NCI-H1436 (cell line): ENCODE measurements at places on chromosomes 13 and 19.
A peak's percentile ranks its signal among the peaks of the same experiment; 100 is the strongest.

DNA sequence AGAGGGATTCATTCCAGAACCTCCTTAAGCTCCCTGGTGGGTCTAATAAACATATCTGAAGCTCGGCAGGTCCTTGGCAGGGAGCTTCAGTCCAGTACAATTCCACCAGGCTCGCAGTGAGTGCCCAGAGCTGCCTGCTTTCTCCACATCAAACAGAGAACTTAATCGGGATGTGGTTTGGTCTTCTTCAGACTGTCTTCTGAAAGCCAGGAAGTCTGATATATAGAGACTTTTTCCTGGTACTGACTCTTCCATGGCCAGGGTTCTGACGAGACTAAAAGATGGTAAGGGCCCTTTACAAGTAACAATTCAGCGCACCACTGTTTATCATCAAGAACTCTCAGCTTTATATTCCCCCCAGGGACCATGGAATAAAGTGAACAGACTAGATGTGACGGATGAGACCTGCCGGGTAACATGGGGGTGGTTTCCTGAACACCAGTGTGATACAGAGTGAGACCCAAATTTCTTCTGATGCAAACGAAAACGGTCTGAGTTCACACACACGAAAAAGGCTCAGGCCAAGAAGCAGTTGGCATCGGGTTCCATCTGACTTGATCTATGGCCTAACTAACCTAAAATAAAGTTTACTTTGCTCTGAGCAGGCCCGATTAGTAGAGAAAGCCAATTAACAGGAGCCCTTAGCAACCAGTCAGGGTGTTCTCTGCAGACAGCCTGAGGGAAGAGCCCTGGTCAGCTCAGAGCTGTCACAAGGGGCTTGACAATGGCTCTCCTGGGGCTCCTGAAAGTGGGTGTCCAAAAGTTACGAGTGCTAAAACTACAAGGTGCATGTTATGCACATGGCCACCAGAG is 29.0 kb downstream of the RANBP3 start:
- no peak for DNase-seq

DNA sequence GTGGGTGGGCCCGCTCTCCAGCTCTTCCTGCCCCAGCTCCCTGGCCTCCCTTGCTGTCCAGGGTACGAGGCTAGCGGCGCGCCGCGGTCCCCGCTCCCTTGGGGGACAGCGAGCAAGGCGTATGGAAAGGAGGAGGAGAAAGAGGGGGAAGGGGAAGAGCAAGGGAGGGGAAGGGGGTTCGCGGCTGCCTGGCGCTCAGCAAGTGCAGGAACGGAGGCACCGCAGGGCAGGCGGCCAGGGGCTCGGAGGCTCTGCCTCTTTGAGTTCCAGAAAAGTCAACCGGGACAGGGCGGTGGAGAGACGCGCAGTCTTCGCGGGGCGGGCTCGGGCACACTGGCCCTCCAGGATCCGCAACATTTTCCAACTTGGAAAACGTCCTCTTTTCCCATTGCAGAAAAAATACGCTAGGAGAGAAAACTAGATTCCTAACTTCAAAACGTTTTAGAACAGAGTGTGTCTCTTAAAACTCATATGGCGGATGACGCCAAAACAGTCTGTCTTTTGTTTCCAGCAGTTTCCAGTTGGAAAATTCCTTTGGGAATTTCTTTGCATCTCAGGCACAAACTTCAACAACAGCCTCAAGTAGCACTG is 23.1 kb upstream of the TNFRSF19 start:
- DNase-seq: no peak

DNA sequence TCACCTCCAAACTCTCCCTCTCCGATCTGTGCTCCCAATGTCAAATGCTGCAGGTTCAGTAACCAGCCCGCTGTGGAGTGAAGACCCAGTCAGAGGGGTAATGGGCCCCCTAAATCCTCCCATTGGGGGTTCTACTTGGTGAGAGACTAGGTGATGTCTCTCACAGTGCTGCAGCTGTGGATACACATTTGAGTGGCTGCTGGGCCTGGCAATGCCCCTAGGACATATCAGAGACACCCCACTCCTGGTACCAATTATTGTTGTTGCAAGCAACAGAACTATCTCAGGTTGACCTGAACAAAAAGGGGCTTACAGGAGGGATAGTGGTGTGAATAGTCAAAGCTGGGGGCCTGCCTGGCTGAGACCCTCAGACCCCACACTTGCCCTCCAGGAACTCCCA is 4.6 kb downstream of the MATK start:
- DNase-seq: no peak

DNA sequence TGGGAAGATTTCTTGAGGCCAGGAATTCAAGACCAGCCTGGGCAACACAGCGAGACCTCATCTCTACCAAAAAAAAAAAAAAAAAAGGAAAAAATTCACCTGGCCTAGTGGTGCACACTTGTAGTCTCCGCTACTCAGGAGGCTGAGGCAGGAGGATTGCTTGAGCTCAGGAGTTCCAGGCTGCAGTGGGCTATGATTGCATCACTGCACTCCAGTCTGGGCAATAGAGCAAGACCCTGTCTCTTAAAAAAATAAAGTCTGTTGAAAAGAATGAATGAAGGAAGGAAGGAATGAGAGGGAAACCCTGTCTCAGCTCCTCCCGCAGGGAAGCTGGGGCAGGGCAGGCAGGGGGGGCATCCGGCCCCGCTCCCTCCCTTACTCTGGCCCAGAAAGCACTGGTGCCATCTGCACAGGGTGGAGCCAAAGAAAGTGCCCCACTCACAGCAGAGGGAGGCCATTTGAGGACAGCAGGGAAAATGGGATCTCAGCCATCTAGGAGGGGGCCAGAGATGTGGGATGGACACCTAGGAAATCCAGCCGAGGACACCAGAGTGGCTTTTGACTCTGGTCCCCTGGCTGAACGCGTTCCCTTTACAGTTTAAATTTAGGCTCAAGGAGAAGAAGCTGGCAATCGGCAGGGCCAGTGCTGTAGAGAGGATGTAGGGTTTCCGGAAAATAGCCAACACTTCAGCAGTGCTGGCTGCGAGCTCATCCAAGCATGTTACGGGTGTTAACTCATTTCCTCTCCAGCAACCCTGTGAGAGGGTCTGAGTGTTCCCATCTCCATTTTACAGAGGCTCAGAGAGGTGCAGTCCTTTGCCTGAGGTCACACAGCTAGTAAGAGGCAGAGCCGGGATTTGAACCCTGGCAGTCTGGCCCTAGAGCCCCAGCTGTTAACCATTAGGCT is 3.6 kb upstream of the HPN start:
- DNase-seq: no peak

DNA sequence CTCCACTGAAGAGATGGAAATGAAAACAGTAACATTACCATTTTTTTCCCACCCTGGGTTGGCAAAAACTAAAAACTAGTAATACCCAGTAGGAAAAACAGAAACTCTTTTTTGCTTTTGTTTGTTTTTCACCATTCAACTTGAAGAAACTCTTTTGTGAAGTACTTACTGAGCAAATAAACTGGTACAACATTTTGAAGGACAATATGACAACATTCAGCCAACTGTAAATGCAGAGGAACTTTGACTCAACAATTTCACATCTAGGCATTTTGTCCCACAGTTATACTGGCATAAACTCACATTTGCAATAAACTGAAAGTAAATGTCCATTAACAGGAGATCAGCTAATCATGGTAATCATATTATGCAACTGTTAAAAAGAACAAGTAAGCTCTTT is 152.5 kb downstream of the RNF17 start:
- DNase-seq: no peak

DNA sequence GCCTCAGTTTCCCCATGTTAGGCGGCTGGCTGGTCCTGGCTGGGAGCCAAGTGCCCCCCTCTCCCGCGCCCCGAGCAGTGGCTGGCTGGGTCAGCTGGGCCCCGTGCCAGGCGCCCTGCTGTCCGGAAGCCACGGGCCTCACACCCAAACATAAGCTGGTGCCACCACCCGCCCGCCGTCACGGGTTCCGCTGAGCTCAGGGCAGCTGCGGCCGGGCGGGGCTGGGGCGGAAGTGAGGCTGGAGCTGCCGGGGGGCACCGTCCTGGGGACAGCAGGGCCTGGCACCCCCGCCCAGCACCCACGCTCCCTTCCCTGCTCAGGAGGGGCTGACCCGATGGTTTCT is 19.3 kb downstream of the HCN2 start:
- no peak for DNase-seq

DNA sequence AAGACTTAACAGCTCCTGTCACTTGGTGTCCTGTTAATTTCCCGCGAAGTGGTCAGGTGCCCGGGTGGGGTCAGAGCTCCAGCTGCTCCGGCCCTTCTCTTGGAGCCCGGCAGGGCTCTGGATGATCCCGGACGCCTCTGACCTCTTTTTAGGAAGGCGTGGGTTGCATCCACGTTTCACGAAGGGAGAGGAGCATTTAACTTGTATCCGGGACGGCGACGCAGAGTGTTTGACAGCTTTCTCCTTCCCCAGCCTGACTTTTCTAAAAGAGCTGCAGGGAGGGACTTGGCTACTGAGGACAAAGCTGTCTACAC is 656 bp downstream of the ZNF155 start:
- DNase-seq: no peak

DNA sequence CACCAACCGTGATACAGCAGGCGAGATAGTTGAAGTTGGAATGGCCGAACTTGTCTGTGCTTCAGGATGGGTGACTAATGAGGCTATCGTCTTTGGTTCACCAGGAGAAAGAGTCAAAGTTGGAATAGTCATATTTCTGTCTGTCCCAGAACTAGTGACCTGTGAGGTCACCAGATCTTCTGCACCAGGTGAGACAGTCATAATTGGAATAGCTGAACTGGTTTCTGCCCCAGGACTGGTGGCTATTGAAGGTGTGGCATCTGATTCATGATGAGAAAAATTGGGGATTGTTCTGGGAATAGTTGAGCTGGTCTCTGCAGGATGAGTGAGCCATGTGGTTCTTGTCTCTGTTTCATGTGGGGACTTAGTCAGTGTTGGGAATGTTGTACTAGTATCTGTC is 71.6 kb downstream of the MUC16 start:
- no peak for DNase-seq

DNA sequence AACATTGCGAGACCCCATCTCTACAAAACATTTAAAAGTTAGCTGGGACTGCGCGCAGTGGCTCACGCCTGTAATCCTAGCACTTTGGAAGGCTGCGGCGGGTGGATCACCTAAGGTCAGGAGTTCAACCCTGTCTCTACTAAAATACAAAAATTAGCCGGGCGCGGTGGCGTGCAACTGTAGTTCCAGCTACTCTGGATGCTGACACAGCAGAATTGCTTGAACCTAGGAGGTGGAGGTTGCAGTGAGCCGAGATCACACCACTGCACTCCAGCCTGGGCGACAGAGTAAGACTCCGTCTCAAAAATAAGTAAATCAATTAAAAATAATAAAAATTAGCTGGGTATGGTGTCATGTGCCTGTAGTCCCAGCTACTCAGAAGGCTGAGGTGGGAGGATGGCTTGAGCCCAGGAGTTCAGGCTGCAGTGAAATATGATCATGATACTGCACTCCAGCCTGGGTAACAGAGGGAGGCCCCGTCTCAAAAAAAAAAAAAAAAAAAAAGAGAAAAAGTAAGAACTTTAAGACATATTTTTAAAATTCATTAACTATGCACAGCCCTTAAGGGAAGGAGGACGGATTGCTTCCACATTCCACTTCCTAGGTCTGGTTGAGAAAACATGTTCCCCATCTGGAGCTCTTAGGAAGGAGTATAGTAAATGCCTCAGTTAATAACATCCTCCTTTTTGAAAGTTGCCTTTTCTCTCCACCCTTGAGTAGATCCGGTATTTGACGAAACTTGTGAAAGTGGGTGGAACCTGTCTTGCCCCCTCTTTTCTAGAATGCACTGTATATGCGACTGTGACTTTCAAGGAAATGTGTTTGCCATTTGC is 26.1 kb downstream of the EXOC3L2 start:
- no peak for DNase-seq

- DNase-seq: peak; percentile 56
Measured at GRCh38 chr13:98507282-98507797, 69.6 kb downstream of the STK24 start.

GRCh38 chr19:41735071-41735600 is 20.2 kb upstream of the CEACAM6 start:
- DNase-seq: no peak

DNA sequence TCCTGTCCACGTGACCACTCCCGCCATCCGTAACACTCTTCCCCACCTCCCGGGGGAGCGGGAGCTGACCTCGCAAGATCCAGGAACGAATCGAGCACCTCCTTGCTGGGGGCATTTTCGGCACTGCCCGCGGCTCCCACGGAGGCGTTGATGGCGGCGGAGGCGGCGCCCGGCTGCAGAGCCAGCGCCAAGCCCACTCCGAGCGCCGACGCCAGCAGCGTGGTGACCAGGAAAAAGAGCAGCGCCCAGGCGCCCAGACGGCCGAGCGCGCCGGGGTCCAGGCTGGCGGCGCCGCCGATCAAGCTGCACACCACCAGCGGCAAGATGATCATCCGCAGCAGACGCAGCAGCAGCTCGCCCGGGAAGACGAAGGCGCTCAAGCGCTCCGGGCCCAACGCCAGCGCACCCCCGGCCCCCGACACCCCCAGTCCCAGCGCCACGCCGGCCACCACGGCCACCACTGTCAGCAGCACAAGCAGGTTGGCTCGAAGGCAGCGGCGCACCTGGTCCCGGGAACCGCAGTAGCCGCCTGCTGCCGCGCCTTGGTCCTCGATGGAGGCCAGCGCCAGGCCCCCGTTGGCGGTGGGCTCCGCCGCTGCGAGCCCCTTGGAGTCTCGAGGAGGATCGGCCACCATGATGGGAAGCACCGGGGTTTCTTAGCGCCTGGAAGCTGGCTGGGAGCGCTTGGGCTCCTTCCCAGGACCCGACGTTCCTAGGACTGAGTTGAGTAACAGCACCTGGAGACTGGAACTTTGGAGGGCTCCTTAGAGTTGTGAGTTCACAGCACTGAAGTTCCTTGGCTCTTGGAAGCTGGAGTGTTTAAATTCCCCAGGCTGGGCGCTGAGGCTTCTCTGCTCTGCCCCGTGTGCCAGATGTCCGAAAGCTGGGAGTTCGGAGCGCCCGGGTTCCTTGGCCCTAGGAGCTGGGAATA is 798 bp downstream of the SLC1A5 start:
- DNase-seq: no peak

GRCh38 chr19:6064336-6065073 is 45.8 kb downstream of the RFX2 start:
- no peak for DNase-seq

GRCh38 chr19:10780368-10780767 is 55.6 kb downstream of the TMED1 start:
- DNase-seq: no peak

DNA sequence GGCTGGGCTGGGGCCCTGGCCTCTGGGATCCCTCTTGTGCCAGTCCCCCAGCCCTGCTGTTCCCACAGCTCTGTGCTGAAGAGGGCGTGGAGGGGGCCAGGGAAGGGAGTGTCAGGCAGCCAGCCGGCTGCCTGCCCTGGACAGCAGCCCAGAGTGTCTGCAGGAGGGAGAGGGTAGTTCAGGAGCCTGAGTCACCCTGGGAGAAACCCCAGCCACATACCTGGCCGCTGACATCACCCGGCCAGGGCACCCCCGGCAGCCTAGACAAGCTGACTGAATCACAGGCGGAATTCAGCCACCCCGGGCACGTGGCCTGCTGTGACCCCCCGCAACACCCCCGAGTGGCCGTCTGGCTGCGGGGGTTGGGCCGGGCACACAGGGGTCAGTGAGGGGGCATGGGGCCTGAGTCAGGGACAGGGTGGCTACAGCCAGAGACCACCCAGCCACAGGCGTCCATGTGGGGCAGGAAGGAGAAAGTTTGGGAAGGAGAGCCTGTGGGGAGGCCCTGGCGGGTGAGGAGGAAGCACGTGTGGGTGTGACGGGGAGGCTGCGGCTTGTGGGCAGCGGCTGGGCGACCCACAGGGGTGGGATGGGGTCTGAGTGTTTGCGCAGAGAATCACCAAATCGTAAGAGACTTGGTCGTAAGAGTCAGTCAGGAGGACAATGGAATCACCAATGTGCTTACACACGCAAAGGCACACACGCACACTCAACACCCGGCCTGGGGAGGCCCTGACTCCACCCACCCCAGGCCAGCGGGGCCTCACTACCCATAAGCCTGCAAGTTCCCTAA is 11.9 kb upstream of the FOSB start:
- no peak for DNase-seq

GRCh38 chr13:50998326-50998725 is 88.7 kb downstream of the RNASEH2B start:
- no peak for DNase-seq
